ENCODE measurements at places on chromosomes 11 and 22.

DNA sequence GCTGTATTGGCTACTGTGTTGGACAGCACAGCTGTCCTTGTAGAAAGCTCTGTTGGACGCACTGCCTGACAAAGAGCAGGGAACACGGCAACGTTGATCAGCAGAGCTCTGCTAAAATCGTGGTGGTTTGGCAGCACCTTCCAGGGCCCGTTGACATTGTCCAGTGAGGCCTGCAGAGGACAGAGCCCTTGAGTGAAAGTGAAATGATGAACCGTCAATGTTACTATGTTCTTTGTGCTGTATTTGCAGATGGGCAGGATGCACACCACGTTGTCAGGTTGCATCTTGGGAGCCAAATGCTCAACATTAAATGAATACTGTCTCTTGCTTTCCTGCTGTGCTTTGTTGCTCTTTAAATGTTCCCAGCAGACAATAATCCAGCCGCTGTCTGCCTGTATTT, 69.7 kb downstream of the NELL1 start:
- DNase-seq: no peak

GRCh38 chr11:93663021-93663420, 1.5 kb downstream of the CEP295 start:
- no peak for DNase-seq

- no peak for DNase-seq
Observed at GRCh38 chr11:93524858-93525257, 18.3 kb downstream of the SMCO4 start.

GRCh38 chr11:70497536-70498075, 99.3 kb downstream of the CTTN start:
- no peak for DNase-seq

DNA sequence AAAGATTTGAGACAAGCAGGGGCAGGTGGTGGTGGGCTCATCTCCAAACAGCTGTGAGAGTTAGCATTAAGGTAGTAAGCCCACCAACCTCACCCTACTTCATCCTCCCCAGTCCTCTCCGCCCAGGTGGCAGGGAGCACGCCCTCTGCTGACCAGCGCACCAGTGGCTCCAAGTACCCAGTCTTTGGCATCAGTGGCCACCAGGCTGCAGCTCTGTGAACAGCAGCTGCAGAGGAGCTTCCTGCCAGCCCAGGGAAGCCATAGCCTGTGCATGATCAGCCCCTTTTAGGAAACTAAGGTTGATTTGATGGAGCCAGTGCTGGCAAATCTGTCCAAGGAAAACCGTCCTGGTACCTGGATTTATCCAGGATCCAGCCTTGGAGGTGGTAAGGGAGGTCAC, 21.7 kb downstream of the CAVIN3 start:
- no peak for DNase-seq

- no peak for DNase-seq
Observed at GRCh38 chr22:25061605-25062376, 109.3 kb downstream of the KIAA1671 start.

- no peak for DNase-seq
Observed at GRCh38 chr11:119377961-119378667, 3.4 kb downstream of the USP2 start.

DNA sequence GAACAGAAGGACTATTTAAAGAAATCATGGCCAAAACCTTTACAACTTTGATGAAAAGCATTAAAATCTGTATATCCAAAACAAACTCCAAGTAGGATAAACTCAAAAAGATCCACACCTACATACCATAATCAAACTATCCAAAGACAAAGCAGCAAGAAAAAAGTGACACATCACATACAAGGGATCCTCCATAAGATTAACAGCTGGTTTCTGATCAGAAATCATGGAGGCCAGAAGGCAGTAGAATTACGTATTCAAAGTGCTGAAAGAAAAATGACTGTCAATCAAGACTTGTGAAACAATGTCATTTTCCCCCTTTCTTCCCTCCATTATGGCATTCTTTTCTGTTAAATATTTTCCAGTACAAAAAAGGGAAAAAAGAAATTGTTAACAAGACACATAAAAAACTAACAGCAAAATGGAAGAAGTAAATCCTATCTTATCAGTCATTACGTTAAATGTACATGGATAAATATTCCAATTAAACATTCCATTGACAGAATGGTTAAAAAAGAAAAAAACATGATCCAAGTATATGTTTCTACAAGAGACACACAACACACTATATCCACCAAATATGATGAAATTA, 34.2 kb upstream of the ARHGAP32 start:
- DNase-seq: no peak

- DNase-seq: no peak
Observed at GRCh38 chr11:110311783-110312579, 15.6 kb upstream of the RDX start.

- no peak for DNase-seq
Observed at GRCh38 chr11:133598906-133599305, 66.6 kb upstream of the OPCML start.

DNA sequence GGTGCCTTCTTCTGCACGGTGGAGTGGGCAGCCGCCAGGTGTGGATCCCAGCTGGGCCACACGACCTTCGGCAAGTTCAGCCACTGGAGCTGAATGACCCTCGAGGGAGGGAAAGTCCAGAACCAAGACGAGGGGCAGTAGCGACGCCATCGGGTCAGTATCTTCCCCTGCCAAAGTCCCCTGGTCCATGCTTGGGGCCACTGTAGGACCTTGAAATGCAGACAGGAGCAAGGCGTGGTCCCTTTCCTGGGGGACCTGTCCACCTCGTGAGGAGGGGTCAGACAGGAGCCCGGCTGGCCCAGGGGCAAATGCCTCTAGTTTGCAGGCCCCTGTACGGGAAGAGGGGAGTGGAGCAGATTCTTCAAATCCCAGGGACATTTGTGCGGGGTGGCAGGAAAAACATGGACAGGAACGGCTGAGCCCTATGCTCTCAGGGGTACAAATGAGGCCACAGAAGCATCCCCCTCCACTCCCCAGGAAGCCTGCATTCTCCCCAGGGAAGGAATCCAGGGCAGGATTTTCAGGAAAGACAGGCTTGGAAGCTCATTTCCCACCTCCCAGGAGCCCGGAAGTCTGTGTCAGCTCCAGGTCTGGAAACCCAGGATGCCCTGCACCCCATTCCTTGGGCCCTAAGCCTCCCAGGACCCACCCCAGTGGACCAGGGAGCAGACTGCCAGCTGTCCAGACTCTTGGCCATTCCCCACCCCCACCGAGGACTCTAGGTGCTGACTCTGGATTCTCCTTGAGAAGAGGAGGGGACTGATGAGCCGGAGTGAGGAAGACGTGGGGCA, 6.6 kb downstream of the SHANK2 start:
- no peak for DNase-seq

DNA sequence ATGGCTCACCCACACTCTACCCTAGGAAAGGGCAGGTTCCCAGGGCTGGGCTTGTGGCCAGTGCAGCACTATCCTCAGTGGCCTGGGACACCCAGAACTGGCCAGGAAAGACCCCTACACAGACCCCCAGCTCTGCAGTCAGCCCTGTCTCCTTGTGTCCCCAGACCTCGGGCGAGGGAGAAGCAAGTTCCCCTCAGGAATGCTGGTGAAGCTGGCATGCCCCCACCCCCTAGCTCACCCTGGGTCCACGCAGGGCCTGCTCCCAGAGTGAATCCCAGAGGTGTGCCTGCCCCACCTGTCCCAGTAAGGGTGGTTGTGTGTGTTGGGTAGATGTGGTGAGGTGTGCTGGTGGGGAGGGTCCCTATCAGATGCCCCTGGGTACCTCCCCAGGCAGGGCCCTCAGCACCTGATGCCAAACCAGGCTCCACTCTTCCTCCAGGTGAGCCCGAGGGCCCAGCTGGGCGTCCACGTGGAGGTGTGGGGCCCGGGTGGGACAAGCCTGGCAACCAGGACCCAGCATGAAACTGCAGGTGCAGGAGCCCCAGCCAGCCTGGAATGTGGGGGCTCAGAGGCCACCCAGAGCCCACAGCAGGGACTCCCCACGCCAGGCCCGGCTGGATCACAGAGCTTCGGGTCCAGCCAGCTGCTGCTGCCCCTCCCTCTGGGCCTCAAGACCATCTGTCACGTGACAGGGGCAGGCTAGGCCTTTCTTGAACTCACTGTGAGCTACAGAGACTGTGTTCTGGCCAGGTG, 48.4 kb upstream of the KCNQ1OT1 start:
- DNase-seq: no peak

GRCh38 chr22:24504956-24505736, 10.0 kb downstream of the UPB1 start:
- DNase-seq: no peak

- no peak for DNase-seq
Observed at GRCh38 chr11:126488591-126489370, 133.3 kb downstream of the ST3GAL4 start.
